ENCODE measurements at places on chromosomes 2 and 18.

DNA sequence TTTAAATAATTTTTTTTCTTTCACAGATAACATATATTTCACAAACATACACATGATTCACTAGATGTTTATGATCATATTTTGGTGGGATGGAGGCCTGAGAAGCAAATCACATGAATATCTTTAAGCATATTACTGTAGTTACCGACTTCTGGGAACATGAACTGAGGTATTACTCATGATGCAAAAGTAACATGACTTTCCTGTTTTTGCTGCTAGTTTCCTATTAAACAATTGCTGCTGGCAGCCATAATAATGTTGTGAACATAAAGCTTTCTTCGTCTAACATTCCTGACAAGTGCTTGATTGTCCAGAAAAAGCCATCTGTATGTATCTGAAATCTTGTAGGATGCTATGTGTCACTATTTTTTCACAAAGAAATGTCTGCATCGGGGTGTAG is 145.4 kb downstream of the MTX2 start:
- no peak for DNase-seq

DNA sequence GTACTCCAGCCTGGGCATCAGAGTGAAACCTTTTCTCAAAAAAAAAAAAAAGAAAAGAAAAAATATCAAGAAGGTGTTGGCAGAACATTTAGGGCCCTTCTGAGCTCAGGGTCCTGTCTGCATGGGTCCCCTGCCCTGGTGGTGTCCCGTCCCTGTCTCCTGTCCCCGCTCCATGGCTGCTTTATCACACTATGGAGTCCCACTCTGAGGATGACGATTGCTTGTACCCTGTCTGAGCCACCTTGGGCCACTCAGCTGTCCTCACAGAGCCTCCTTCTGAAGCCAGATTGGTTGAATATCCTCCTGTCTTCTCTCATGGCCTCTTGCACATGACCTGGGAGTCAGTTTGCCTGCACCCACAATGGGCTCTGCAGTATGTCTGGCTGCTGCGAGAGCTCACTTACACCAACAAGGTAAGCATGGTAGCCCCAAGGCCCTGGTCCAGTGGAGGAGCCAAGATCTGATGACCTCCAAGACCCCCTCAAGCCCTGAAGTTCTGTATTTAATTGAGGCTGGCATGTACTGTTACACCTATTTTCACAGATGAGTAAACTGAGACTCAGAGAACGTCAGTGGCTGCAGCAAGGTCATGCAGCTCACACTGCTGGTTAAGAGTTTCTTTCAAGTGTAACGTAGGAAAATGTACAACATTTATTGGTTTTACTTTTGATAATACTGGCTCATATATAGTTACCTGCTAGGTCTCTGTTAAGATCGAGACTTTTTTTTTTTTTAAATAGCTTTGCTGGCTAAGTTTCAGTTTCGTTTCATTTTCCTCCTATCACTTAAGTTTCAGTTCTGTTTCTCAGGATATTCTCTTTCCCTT is 16.9 kb upstream of the ZCCHC2 start:
- DNase-seq = peak; percentile 17

GRCh38 chr2:196262606-196263005 is 91.2 kb upstream of the STK17B start:
- no peak for DNase-seq

GRCh38 chr2:51329512-51329911 is 297.6 kb upstream of the NRXN1 start:
- DNase-seq = no peak

- no peak for DNase-seq
Observed at GRCh38 chr2:27721335-27721734, 50.2 kb upstream of the MRPL33 start.

GRCh38 chr2:24435391-24436316 is 55.4 kb upstream of the NCOA1 start:
- no peak for DNase-seq

Data from activated CD8-positive, alpha-beta memory T cell treated with anti-CD3 and anti-CD28 coated beads, Interleukin-2, amount 50 U/mL, for 4 hours (primary cell).